ENCODE measurements at places on chromosomes 5 and 9.

GRCh38 chr5:177433658-177434217, 7.3 kb downstream of the GRK6 start:
- DNase-seq = no peak

DNA sequence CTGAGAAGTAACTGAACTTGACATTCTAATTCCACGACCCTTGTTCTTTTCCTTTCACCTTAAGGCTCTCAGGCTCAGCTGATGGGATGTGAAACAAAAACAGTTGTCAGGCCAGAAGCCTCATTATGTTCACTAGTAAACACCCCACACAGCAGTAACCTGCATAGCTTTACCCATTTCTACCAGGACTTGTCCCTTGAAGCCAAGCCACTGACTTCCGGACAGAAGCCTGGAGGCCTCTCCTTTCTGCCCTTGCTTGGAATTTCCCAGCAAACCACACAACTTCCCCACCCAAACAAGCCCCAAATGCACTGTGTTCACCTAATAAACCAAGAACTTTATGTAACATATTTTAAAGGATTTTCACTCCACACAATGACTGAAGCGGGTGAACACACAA, 19.6 kb downstream of the PRUNE2 start:
- DNase-seq = no peak

GRCh38 chr5:111996574-111996973, 239.6 kb upstream of the NREP start:
- DNase-seq = no peak

DNA sequence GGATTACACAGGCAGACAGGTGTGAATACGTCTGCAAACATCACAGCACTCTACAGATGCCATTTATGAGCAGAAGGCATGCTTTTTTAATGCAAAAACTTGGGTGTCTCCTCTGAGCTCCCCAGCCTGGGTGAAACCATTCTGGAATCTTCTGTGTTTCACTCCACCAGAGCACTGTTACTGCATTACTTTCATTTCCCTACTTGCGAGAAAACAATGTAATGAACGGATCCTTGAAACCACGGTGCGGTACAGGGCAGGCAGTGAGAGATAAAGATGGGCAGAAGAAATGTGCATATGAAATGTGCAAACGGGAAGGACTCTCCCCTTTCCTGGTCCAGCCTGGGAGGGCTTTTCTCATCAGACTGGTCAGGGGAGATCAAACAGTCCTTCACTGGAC, 584.3 kb upstream of the KLF4 start:
- no peak for DNase-seq
